ENCODE measurements at places on chromosomes 3 and 15. TPM values are rescaled to one million over a fixed set of nuclear protein-coding genes. Genes with fewer than 3 reads are reported as not detected.

DNA sequence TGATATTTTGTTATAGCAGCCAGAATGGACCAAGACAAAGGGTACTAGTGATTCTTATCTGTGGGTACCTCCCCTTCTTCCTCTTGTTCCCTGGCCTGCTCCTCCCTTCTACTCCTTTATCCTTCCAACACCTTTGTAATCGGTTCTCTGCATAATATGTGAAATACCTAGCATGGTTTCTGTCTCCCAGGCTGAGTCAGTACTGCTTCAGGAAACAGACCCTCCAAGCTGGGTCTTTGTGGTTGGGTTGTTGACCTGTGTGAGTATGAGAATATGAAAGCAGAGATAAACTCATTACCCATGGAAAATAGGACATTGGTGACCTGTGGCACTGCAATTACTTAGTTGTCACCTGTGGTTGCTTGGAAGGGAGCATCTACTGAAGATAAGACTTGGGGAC, 69.3 kb upstream of the KLF13 start:
- DNase-seq, result no peak

GRCh38 chr3:52210550-52211046, 12.6 kb downstream of the ALAS1 start:
- DNase-seq, result no peak

PRICKLE2 gene
- 0.06 TPM for total RNA-seq

FAM3D gene
- total RNA-seq, result not detected

GPR149 gene
- not detected for total RNA-seq

- no peak for DNase-seq
These were observed 75.3 kb downstream of the SSR3 start for GRCh38 chr3:156479604-156480003.

DNA sequence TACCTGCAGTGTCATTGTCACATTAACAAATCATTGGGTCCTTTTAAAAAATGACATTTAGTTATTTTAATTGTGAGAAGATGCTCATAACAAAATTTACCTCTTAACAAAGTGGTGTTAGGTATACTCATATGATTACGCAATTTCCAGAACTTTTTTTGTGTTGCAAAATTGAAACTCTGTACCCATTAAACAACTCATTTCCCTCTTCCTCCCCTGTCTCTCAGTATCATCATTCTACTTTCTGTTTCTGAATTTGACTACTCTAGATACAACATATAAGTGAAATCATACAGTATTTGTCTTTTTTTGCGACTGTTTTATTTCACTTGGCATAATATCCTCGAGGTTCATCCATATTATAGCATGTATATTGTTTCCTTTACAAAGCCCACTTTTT, 58.7 kb upstream of the CHST2 start:
- no peak for DNase-seq

Measured in T-cell (primary cell).